Stimulated activated CD4-positive, alpha-beta T cell treated with anti-CD3 and anti-CD28 coated beads, Interleukin-2, amount 100 ng/mL, for 4 hours (primary cell): ENCODE measurements at places on chromosomes 12 and 14.
A peak's percentile ranks its signal among the peaks of the same experiment; 100 is the strongest.

- no peak for DNase-seq
Measured at GRCh38 chr12:9756706-9757105, 4.0 kb downstream of the CD69 start.

- no peak for DNase-seq
Measured at GRCh38 chr12:4445156-4446101, at the start of gene FGF6. Gene FGF6 (minus strand): TSS chr12:4445815. CDS start chr12:4445570, 245 bp downstream.

DNA sequence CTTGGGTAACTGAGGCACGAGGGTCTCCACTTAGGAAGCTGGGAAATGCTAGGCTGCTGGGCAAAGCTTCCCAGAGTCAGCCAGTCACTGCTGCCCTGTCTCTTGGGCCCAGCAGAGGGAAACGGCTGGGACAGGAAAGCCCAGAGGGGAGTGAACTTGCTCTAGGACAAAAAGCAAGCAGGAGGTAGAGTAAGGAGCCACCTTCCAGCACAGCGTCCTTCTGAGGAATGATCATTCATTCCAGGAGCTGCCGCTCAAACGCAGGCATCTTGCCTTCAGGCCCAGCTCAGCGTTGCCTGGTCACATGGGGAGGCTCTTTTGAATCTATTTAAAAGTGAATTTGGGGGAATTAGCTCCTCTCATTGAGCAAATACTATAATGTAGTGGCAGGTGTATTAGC lies 118.6 kb downstream of the CRACR2A start:
- no peak for DNase-seq

DNA sequence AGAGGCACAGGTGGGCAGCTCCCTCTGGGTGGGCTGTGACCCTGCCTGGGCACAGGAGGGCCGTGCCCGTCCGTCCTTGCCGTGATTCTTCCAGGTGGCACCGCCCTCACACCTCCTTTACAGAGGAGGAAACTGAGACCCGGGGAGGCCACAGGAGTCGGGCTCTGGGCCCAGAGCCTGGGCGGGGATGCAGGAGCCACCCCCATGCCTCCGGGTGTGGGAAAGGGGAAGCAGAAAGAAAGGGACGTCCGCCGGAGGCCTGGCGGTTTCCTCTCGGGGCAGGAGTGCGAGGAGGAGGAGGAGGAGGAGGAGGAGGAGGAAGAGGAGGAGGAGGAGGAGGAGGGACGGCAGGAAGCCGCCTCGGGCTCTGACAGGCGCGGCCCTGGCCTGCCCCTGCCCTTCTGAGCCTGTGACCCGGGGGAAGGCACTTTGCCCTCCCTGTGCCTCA lies 23.0 kb downstream of the SH2B3 start:
- DNase-seq: no peak

DNA sequence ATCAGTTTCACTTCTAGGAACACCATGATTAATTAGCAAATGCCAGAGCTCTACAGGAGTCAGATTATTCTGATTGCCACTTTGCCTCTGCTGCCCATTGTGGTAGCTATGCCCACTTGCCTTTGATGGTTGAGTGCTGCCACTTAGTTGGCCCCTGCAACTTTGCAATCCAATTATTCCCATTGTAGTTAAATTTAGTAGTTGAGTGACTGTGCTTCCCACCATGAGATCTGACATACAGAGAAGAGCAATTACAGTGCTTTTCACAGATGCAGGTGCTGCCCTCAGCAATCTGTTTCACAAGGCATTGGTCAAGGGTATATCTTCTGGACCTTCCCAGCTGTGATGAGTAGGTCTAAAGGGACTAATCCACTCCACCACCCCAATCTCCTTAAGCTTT lies 468.4 kb upstream of the RGS6 start:
- no peak for DNase-seq

DNA sequence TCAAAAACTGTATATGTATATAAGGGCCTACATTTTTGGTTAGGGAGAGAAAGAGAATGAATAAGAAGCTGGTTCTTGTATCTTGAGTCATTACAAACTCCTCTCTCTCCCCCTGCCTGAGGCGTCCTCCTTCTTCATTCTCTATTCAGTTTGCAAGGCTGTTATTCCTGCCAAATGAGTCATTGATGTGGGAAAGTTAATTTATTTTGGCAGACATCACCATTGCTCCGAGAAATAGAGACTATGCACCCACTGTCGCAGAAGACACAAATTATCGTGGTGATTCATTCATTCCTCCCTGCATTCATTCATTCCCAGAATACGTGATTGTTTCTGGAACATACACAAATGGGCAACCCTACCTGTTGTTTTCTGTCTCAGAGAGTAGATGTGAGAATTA lies 112.5 kb upstream of the MED13L start:
- no peak for DNase-seq

DNA sequence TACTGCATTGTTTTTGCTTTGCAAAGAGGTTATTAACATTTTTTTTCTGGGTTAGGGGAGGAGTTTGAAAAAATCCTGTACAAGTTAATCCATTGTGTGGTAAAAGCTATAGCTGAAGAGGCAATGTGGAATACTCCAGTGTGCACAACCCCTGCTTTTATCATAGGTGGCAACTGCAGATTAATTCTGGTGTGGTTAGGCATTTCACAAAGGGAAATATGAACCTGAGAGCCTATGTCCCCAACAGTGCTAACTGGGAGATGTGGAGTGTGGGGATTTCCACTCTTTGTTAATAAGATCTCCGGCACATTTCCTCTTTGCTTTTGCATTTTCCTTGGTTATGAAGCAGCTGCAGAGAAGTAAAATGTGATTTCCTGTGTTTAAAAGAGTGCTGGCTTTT lies 33.6 kb downstream of the PRORP start:
- no peak for DNase-seq

DNA sequence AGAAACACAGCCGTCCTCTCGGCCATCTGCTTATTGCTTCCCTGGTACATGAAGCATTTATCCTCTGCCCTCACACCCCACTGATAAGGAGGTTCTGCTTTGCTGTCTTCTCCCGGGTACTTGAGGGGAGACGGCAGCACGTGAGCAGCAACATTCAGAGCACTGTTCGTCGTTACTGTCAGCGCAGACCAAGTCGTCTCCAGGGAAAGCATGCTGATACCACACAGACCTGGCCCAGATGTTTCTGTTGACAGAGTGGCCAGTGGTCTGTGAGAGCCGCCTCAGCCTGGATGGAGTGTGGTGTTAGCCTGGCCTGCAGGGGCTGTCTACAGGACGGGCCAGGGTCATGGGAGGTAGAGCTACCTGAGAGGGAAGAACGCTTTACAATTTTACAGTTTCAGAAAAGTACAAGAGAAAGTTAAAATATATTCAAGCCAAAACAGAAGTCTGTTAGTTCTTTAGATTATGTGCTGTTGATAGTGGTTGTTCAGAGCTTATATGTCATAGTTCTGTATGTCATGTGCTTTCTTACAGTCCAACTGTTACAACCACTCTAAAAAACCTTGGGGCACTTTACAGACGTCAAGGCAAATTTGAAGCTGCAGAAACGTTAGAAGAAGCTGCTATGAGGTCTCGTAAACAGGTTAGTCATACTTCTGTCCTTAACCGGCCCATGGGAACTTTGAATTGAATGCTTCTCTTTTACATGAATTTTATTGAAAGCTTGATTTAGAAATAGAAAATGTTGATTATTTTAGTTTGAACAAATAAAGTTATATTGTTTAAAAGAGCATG lies 38.2 kb downstream of the XRCC3 start:
- no peak for DNase-seq

- DNase-seq: no peak
Measured at GRCh38 chr12:66516133-66516532, 162.7 kb downstream of the GRIP1 start.

- DNase-seq: no peak
Measured at GRCh38 chr14:64005822-64006221, 153.0 kb downstream of the SYNE2 start.

- no peak for DNase-seq
Measured at GRCh38 chr14:79840103-79840502, 371.2 kb downstream of the DIO2 start.

- DNase-seq: no peak
Measured at GRCh38 chr14:34776611-34777010, 62.2 kb upstream of the CFL2 start.

- DNase-seq: no peak
Measured at GRCh38 chr14:96847451-96847850, 50.3 kb downstream of the VRK1 start.

GRCh38 chr14:73924337-73924736 lies 25.6 kb downstream of the FAM161B start:
- DNase-seq: no peak

DNA sequence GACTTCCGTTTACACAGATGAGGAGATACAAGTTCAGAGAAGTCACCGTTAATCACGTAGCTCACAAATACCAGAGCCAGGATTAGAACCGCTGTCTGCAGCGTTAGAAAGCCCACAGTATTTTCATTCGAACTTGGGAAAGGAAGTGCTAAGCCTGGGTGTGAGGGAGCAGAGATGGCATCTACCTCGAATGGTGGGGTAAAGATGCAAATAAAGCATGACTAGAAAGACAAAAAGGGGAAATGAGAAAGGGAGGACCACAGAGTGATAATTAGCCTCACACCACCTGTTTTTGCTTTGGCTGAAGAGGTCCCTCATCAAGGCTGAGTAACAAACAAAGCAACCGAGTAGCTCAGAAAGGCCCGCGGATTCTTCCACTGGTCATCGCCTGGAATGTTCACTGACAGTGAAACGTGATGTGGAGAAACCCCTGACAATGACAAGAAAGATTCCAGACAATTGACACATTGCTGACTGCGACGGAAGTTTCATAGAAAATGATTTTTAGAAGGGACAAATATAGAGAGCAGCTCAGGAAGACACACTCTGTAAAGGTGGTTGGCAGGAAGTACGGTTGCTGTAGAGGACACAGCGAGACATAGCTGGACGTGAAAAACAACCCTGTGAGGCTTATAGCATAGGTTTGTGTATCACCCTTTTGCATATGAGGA lies 31.5 kb upstream of the BHLHE41 start:
- no peak for DNase-seq

GRCh38 chr12:129034558-129035289 lies 181.4 kb downstream of the GLT1D1 start:
- no peak for DNase-seq

- no peak for DNase-seq
Measured at GRCh38 chr12:83318386-83319098, 631.8 kb downstream of the TMTC2 start.

DNA sequence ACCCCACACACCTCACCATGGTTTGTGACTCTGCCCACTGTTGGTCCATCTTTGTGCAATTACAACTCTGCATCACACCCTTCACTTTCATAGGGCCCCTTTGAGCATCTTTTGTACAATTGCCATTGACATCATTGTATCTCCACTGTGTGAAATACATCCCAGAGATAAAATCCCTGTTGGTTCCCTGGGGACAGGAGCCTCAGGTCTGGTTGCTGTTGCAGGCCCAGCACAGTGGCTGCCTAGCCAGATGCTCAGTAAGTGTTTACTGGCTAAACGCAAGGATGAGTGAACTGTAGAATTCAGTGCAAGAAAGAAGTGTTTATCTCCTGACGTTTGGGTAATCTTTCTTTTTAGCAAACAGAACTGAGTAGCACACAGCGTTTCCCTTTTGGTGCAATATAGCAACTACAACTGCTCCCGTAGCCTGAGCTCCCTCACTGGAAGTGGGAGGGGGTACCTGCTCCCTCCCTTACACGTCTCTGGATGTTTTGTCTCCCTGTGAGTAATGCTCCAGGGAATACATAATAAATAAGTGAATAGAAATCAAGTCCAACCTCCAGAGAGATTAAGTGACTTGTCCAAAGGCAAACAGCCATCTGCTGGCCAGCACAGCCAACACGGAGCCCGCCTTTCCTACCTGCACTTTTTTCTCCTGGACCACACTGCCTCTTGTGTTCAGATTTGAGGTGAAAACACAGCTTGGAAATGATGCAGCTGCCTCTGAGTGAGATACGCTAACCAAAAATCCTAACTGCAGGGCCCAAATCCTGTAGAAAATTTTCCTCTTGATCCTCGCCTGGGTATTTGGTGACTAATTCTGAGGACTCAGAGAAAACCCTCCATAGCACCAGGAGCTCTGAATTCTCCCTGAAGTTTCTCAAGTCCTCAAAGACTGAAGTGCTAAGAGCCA lies 27.4 kb downstream of the GALNT16 start:
- DNase-seq: no peak

DNA sequence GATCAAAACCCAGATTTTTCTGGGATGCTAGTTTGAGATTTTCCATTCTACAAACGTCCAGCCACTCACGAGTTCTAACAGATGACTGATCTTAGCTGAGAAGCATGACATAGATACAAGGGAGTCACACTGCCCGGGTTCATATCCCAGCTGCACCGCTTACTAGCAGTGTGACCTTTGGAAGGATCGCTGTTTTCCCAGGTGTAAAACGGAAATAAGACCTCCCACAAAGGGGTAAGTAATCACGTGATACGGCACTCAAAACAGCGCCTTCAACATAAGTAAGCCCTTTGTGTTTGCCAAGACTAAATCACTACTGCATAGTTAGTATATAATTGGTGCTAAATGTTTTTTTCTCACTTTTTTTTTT lies 624 bp upstream of the PWP1 start:
- DNase-seq: peak; percentile 16

DNA sequence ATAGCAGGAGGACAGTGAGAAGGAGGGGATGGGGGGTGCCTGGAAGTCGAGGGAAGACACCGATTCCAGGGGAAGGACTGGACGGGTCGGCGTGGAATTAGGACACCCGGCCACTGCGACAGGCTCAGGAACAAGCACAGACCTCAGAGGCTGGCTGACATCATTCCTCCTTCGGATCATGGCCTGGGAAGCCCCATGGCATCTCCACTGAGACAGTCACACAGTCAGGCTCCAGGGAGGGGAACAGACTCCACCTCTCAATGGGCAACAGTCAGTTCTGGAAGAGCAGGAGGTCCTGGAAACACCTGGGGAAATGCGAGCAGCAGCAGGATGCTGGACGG lies 67.9 kb upstream of the FBRSL1 start:
- no peak for DNase-seq

DNA sequence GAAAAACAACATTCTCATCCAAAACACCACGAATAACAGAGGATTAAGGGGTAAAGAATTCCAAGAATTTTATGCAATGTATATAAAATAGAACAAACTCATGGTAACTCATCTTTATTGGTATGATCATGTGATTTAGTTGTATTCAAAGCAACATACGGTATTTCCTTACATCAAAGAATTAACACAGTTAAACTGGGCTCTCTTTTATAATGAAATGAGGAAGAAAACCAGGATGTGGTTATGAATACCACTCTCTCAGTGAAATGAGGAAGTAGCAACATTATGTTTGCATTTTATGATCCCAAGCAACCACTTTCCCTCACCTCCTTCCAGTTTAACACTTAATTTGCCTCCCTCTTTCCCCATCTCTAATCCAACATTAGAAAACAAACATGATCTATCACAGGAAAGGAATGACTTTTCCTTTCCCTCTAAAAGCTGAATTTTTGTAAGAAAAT lies 22.9 kb downstream of the SPTLC2 start:
- DNase-seq: no peak

DNA sequence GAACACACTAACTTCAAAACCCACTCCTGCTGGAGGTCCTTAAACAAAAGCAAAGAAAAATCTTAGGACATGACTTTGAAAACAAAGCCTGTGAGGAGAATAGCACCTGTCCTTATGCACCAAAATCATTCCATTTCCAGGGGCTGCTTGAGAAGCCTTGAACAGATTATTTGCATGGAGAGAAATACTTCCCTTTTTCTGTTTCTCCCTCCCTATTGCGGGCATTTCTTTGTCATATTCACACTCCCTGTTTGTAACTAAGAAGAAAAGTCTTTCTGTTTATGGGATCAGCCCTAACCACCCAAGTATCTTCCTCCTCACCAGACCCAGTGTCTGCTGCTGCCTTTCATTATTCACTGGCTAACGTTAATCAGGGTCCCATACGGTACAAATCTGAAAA lies 218.8 kb downstream of the DPF3 start:
- no peak for DNase-seq

GRCh38 chr12:104652910-104653309 lies 196.2 kb downstream of the CHST11 start:
- DNase-seq: no peak
